ENCODE measurements at places on chromosomes 4 and X.

GRCh38 chr4:95362906-95363558 lies 185.7 kb downstream of the UNC5C start:
- no peak for DNase-seq

DNA sequence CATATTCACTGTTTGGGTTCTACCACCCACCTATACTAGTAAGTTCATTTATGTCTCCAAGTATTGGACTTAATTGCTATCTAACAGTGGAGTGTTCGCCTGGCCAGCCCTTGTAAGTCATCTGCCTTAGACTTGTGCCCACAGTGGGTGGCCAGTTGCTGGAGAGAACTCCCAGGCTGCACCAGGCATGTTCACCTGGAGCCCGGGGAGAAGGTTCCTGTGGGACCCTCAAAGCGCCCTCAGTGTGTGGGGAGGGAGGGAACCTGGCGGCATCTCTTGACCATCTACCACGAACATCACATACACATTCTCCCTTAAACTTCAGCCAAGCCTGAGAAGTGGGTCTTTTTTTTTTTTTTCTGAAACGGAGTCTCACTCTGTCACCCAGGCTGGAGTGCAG lies 138.1 kb downstream of the CPZ start:
- DNase-seq: no peak

GRCh38 chrX:103628386-103629317 lies at the start of gene TCEAL1:
TCEAL1 (plus strand) TSS chrX:103628975; CDS start chrX:103629917, 942 bp downstream.
- peak; percentile 76 for DNase-seq

- DNase-seq: no peak
Measured at GRCh38 chrX:49064303-49064702, 5.5 kb downstream of the CCDC120 start.

DNA sequence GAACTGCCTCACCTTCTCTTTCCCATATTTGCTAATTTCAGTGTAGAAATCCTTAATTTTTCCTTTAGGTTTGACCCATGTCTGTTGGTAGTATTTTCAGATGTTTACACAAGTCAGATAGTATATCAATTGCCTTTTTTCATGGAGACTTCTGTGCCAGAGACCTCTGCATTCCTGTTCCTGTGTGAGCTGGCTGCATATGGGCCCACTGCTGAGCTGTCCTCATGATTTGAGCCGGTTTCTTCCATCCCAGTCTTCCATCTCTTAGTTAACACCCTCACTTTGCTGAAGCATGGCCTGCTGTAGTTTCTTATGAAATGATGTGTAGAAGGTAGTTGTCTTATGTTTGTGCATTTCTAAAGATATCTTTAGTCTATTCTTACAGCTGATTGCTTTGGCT lies 40.0 kb downstream of the CDS1 start:
- no peak for DNase-seq

GRCh38 chr4:41394481-41394894 lies 137.8 kb downstream of the UCHL1 start:
- DNase-seq: no peak

DNA sequence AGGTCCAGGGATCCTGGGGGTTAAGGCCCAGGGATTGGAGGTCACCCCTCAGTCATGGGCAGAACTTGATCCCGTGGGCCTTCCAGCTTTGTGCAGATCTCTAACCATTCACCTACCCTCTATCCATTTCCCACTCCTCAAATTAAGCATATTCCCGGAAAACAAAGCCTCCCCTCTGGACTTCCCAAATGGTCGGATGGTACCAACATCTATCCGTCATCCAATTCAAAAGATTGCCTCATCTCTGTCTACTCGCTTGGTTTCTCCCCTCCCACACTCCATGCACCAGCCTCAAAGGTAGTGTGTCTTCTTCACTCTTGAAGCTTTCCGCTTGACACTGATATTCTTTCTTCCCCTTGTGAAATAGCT lies 473 bp upstream of the BCLAF3 start:
- no peak for DNase-seq
